ENCODE measurements at places on chromosomes 3 and 15. TPM values are rescaled to one million over a fixed set of nuclear protein-coding genes. Genes with fewer than 3 reads are reported as not detected.
A peak's percentile ranks its signal among the peaks of the same experiment; 100 is the strongest.

DNA sequence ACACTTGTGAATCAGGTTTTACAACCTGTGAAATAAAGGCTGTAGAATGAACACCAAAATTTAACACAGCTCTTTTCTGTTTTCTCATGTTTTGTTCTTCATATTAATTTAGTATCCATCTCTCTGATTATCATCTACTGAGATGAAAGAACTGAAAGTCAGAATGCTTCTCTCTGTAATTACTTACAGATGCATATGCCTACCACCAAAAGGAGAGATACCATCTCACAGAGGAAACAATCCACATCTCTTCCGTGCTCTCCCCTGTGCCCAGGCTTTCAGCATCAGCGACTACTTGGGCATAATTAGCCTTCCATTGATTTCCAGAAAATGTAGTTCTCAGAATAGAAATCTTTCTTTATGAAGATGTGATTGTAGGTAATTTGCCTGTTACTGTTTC is 741.4 kb downstream of the GRM7 start:
- DNase-seq = no peak

- peak; percentile 47 for DNase-seq
Observed at GRCh38 chr3:37223141-37223558, 48.8 kb upstream of the LRRFIP2 start.

- no peak for DNase-seq
Observed at GRCh38 chr3:67937498-67938118, 283.2 kb upstream of the SUCLG2 start.

- DNase-seq = no peak
Observed at GRCh38 chr3:18717598-18717997, 292.5 kb upstream of the SATB1 start.

GRCh38 chr3:171971919-171972514 is 67.4 kb upstream of the FNDC3B start:
- DNase-seq = no peak

GRCh38 chr3:151120409-151120808 is 34.9 kb downstream of the MED12L start:
- no peak for DNase-seq

DNA sequence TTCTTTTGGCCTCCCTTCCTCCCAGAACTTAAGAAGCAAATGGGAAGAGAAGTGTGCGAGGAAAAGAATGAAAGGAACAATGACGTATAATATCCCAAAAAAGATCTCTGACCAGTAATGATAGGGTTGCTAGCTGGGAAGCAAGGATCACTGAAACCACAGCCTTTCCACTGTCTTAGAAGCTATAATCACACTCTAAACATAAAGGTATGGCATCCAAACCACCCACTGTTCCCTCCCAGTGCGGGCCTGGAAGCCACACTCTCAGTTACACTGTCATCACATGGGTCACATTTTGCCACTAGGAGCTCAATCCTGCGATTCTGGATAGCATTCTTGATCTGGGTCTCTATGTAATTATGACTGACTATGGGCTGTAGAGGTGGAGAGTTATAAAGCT is 131.6 kb upstream of the HACD2 start:
- DNase-seq = no peak

- DNase-seq = no peak
Observed at GRCh38 chr15:80838012-80838411, 58.8 kb downstream of the CEMIP start.

GRCh38 chr3:8886546-8886945 is 76.7 kb downstream of the RAD18 start:
- no peak for DNase-seq

GRCh38 chr15:65163041-65163440 is 22.1 kb downstream of the CLPX start:
- DNase-seq = no peak

The ZNF662 gene
- total RNA-seq = 4.1 TPM

The SELENOK gene
- total RNA-seq = 58.4 TPM

The ST8SIA2 gene
- 7.0 TPM for total RNA-seq

The C3orf22 gene
- not detected for total RNA-seq

The CYP1A2 gene
- not detected for total RNA-seq

The GOLGA8S gene
- not detected for total RNA-seq

The MAGEL2 gene
- 1.4 TPM for total RNA-seq
